NCI-H1105 (cell line): ENCODE measurements at places on chromosomes 7 and 10.

DNA sequence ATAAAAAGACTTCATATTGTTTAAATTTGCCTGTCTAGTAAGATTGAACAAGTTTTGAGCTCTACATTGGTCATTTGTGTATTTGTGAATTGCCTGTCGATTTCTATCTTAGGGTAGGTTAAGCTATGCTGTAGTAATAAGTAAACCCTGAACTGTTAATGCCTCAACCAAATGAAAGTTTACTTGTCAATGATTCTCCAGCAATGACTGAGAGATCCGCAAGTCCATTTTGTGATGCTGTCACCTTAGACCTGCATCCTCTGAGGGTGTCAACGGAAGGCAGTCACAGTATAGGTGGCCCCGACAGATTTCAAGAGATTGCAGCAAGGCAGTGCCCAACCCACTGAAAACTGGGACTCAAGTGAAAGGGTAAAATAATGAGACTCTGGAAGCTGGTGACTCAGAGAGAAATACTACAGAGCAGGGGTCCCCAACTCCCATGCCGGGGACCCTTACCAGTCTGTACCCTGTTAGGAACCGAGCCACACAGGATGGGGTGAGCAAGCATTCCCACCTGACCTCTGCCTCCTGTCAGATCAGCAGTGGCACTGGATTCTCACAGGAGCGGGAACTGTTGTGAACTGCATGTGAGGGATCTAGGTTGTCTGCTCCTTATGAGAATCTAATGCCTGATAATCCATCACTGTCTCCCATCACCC is 10.8 kb upstream of the PHYH start:
- no peak for DNase-seq

- DNase-seq, result peak; percentile 26
Observed at GRCh38 chr10:23343591-23344240, 881 bp downstream of the C10orf67 start.

DNA sequence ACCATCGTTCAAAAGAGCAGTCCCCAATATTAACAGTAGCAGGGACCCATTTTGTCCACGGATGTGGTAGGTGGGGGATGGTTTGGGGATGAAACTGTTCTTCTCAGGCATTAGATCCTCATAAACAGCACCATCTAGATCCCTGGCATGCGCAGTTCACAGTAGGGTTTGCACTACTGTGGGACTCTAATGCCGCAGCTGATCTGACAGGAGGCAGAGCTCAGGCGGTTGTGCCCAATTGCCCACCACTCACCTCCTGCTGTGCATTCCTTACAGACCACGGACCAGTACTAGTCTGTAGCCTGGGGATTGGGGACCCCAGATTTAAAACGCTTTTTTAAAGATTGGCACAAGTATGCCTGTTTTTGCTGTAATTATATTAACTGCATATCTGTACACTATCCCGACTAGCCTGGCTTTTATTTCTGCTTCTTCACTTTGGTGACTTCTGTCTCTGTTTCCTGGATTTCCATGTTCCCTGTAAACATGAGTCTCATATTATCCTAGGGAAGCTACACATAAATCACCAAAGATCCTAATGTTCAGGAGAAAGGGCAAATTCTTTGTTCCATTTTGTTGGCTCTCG is 163.3 kb upstream of the AKR1E2 start:
- DNase-seq, result no peak

DNA sequence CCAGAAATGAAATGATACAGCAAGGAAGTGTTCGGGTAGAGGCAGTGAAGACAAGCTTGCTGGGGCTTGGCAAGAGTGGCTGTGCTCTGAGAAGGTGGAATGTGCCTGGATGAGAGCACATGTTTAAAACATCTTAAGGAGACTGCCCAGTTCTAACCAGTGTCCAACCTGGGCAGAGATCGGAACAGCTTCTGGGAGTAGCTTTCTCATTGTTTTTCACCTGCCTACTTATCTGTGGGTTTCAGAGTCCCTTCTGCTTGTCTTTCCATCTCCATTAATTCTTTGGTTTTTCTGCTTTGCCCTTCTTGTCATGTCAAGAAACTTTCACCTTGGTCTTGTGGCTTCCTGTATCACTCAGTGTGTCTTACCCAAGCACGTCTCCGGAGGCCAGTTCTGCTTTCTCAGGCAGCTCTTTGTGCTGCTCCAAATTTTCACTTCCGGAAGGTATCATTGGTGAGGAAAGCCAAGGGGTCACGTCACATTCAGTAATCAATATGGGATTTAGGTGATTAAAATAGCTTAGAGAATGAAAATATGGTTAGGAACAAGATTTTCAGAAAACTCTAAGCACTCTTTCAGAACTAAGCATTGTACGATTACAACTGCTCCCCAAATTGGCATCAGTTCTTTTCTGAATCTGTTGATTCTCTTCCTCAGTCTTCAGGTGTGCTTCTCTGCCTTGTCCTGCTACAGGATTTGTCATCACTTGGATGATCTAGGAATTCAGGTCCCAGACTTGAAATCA is 5.5 kb upstream of the LAMB4 start:
- DNase-seq, result no peak

DNA sequence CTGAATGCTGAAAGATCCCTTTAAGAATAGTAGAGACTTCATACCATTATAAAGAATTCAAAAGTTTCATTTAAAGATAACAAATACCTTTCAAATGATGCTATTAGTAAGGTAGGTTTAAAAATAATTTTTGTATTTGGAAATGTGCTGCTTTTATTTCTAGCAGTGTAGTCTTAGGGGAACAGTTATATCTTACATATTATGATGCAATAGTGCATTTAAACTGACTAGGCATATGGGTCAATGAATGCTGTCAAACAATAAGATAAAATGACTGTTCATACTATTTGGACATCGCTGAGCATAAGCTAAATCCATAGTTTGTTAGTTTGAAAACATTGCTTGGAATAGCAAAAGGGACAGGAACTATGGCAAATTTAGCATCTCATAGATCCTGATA is 354.8 kb upstream of the SEMA3A start:
- DNase-seq, result no peak

DNA sequence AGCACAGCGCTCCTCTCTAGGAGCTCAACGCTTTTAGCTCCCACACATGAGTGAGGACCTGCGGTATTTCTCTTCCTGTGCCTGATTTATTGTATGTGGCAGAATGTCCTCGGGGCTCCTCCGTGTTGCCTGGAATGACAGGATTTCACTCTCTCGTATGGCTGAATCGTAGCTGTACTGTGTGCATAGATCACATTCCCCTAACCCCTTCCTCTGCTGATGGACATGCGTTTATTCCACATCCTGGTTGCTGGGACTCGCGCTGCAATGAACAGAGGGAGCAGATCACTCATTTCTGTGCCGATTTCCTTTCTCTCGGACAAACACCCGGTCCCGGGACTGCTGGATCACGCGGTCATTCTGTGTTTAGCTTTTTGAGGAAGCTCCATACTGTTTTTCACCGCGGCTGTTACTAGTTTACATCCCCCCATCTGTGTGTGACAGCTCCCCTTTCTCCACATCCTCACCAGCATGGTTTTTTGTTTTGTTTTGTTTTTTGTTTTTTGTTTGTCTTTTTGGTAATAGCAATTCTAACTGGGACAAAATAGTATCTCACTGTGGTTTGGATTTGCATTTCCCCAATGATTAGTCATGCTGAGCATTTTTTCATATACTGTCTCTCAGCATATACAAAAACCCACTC is 76.3 kb downstream of the FOXL3 start:
- DNase-seq, result no peak

- DNase-seq, result no peak
Observed at GRCh38 chr10:69816521-69816920, 14.8 kb downstream of the COL13A1 start.

DNA sequence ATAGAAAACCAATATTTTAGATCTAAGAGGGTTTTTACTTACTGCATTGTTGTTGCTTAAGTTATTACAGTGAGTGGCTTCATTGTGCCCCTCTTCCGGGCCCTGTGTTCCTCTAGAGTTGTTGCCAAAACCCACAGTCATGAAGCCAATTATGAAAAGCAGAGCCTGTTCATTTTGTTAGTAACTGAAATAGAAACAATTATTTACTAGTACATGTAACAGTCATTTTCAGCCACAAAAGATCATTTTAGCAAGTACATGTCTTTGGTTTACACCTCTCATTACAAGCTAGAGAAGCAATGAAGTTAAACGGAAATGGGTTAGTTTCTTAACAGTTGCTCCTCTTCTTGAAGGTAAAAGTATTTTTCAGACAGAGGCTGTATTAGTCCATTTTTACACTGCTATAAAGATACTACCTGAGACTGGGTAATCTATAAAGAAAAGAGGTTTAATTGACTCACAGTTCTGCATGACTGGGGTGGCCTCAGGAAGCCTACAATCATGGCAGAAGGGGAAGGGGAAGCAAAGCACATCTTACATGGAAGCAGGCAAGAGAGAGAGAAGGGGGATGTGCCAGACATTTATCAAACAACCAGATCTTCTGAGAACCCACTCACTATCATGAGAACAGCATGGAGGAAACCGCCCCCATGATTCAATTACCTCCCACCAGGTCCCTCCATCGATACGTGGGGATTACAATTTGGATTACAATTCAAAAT is 380.5 kb downstream of the SFMBT2 start:
- no peak for DNase-seq

DNA sequence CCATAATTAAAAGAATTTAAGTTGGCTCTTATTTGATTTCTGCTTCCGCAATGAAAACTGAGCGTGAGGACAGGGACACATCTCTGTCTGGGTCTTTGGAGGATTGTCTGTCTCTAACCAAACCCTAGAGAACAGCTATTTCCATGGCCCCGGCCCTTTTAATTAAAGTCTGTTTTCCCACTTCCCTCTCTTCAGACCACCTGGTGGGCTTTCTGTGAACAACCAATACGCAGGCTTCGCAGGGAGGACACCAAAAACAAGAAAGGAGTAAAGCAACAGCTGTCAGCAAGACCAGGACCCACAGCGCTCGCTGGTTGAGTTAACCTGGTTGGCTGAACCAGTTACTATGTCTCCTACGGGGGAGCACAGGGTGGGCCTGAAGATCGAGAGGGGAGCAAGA is 217.1 kb upstream of the FRMD4A start:
- DNase-seq, result no peak

GRCh38 chr7:156107957-156108356 is 295.7 kb upstream of the SHH start:
- DNase-seq, result no peak

DNA sequence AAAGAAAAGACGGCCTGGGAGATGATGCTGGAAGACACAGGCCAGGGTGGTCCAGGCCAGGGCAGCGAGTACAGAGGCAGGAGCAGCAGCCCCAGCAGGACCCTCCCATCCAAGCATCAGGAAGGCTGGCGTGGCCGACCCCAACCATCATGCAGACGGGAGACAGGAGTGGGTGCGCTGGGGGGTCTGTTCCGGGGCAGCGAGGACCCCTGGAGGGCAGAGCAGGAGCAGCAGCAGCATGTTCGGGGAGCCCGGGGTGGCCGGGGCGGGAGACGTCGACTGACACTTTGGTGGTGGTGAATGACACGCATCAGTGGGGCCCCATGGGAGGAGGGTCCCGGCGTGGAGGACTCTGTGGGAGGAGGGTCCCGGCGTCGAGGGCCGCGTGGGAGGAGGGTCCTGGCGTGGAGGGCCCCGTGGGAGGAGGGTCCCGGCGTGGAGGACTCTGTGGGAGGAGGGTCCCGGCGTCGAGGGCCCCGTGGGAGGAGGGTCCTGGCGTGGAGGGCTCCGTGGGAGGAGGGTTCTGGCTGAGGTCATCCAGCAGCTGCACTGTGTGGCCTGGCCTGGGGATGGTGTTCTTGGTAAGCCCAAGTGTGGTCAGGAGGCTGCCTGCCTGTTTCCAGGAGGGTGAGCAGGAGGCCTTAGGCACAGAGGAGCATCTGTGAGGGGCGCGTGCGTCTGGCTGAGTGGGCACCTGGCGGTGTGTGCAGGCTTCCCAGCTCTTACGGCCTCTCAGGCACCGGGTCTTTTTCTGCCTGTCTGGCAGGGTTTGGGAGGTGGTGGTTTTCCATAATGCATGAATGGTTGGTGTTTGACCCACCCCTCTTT is 38.9 kb downstream of the FAM20C start:
- no peak for DNase-seq

DNA sequence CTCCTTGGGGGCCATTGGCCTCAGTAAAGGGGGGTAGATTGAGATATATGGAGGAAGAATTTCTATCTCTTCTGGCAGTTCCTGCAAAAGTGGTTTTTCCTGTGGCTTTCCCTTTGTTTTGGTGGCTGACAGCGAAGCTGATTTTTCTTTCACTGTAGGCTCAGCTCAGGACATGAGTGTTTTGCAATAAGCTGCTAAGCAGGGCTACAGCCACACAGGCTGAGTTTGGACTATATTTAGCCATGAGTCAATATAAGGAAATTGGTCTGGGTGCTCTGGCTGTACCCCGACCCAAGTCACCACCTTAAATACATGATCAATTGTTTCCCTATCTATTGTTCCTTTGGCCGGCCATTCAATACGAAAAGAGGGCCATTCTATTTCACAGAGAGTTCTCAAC is 212.7 kb upstream of the KCND2 start:
- no peak for DNase-seq

- peak; percentile 50 for DNase-seq
Observed at GRCh38 chr7:13279854-13280435, 592.5 kb downstream of the ARL4A start.

DNA sequence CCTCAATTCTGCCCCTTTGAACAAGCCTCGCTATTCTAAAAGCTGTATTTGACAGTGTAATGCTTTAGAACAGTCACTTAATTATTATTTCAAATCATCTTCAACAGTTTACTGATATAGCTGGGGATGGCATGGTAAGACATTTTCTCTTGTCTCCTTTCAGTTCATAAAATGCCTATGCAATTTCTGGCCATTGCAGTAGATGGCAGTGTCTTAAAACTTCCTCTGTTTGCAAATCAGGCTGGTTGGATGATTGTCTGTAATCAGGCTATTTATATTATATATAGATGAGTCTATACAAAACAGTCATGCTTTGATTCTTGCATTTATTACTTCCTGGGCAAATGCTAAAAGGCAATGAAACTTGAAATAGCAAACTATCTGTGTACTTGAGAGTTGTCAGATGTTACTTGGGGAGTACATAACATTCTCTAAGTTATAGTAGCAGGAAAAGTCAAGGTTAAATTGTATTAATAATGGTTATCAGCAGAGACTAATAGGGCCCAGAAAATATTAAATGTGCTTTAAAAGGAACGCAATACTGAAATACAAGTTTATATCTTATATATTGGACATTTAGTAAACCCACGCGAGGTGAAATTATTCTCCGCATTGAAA is 55.5 kb upstream of the LHFPL3 start:
- peak; percentile 25 for DNase-seq

- DNase-seq, result no peak
Observed at GRCh38 chr10:124997306-124997705, 55.4 kb downstream of the ZRANB1 start.

GRCh38 chr10:116104210-116104932 is 168.6 kb downstream of the GFRA1 start:
- DNase-seq, result no peak
